ENCODE measurements at places on chromosomes 7 and 10. TPM values are rescaled to one million over a fixed set of nuclear protein-coding genes. Genes with fewer than 3 reads are reported as not detected.

The LLCFC1 gene
- polyA plus RNA-seq, result not detected

The CUZD1 gene
- polyA plus RNA-seq, result 0.96 TPM

DNA sequence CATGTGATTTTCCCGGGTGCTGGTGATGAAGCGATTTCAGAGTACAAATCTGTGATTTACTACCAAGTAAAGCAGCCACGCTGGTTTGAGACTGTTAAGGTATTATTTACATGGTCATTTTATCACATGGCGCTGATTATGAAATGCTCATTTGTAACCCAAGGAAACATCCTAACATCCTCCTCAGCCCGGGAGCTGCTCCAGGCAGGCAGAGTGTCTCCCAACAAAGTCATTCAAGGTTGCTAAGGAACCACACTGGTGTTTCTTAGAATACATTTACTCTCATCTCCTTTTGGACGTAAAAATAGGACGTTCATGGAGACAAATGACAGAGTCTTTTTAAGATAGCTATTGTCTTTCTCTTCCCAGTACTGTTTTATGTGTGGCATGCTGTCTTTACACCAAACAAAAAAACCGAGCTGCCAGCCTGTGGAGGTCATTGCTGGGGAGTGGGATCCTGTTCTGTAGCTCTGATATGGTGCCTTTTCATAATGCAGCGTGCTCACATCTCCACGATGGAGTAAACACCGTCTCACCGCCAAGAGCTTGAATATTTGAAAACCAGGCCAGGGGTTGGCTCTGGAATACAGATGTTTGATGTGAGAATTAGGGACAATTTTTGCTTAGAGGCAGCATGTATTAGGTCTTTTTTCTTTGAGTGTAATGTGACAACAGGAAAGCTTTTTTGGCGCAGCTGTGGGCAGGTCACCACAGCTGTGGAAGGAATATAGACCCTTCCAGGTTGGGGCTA lies 119.6 kb downstream of the DOCK1 start:
- DNase-seq, result no peak

DNA sequence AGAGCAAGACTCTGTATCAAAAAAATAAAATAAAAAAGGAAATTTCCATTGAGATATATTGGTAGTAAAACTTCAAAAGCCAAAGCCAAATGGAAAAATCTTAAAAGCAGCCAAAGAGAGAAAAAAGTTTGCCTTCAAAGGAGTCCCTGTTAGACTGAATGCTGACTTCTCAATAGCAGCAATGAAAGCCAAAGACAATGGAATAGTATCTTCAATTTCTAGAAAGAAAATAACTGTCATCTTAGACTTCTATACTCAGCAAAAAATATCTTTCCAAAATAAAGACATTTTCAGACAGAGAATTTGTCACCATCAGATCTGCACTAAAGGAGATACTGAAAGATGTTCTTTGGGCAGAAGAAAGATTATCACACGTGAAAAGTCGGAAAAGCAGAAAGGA lies 14.3 kb upstream of the OIT3 start:
- no peak for DNase-seq

- no peak for DNase-seq
These were observed 491.3 kb downstream of the RPS24 start for GRCh38 chr10:78524941-78525340.

GRCh38 chr7:156969972-156970420 lies 20.5 kb downstream of the NOM1 start:
- no peak for DNase-seq

GRCh38 chr10:117410557-117410956 lies 35.3 kb upstream of the PDZD8 start:
- DNase-seq, result no peak

DNA sequence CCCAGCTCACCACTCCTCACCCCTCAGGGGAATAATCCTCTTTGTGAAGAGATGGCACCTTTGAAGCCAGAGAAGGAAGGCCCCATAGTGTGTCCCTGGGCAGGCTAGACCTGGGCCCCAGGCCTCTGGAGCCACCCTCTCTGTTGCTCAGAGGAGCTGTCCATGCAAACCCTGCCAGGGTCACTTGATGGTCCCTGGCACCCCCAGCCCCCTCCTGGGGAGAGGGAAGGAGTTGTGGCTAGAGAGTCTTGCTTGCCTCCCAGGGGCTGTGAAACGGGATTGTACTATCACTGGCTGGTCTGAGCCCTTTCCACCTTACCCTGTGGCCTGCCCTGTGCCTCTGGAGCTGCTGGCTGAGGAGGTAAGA lies 5.8 kb downstream of the GHRHR start:
- no peak for DNase-seq

- no peak for DNase-seq
These were observed 5.2 kb upstream of the FAM180A start for GRCh38 chr7:135753616-135754413.

- no peak for DNase-seq
These were observed 48.4 kb downstream of the INPP5A start for GRCh38 chr10:132585732-132586722.

- no peak for DNase-seq
These were observed 50.1 kb downstream of the SEMA3A start for GRCh38 chr7:84144480-84144879.

DNA sequence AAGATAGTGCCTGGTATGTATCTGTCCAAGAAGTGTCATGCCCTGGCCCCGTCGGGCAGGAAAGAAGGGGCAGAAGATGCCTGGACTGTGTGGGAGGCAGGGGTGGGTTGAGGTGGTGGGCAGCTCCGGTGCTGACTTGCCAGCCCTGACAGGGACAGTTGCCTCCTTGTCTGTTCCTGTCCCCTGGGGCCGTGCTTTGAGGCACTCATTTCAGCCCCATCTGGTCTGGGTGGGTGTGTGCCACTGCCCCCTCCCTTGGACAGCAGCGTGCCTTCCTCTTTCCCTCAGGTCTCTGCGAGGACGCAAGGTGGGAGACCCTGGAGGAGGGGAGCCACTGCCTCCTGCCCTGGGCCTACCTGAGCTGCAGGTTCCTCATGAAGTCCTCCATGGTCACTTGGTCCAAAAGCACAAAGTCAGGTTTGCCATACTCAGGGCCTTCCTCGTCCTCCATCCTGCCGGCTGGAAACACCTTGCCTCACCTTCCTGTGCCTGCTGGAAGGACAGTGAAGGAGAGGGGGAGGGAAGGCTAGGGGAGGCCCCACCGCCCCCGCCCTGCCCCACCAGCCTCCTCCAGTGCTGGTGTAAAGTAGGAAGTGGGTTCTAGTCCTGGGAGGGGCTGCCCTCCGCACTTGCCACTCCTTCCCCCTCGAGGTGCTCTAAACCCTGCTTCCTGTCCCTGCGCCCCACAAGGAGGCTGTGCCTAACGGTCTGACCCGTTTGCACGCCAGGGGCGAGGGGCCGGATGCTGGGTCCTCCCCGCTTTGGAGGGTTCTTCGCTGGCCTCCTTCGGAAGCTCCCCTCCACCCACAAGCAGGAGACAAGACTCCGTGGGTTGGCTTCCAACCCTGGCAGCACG lies at the start of gene MYO1G:
Gene MYO1G, minus strand, starts transcription at position 505 of the 856 bp plus-strand sequence. Its CDS starts 54 bp downstream, at position 451.
- DNase-seq, result no peak

GRCh38 chr10:121313119-121313875 lies 284.9 kb downstream of the FGFR2 start:
- no peak for DNase-seq

DNA sequence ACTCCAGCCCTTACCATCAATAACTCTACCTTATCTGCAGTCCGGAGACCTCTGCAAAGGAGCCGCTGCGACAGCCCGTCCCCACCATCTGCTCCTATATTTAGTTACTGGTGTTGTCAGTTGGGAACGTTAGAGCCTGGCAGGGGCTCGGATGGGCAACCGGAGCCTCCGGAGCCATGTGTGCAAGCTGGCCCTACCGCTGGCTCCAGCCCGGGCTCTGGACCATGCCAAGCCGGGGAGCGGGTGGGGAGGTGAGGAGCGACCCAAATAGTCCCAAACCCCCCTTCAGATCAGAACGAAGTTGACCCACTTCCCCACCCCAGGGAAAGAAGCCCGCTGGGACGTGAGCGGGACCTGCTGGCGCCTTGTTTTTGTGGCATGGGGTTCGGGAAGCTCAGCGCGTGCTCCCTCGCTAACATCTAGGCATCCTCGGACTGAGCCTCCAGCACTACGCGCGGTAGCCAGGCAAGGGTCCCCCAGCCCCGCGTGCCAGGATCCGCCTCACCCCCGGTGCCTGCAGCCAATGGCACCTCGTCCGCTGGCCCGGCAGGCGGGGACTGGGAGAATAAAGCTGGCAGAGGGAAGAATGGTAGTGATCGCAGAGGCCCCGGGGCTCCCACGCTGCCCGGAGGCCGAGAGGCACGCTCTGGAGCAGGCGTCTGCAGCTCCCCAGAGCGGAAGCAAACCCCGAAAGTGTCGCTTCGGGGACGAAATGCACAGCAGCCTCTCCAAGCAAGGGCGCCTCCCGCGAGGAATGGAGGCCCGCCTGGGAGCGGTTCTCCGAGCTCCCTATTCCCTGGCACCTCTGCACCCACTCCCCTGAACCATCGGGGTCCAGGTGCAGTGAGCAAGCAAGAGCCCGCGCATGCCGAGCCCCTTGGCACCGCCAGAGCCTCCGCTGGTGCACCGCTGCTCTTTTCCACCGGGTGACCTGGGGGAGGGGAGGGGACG lies 679 bp downstream of the LRRC20 start:
- DNase-seq, result no peak

DNA sequence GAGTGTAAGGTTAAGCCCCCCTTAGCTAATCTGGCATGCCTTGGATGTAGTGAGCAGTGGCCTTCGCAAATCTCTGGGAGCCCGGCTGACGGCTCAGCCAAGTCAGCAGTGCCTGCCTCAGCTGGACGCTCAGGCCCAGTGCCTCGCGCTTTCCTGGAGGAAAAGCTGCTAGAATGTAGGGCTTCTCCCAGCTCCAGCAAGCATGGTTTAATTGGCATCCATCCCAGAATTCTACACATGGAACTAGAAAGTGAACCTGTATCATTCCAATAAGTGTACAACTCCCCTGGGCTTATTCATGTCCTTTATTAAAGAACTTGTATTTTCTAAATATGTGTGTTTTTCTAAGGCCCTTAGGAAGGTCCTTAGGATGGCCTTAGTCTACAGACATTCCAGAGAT lies 287.8 kb upstream of the SHH start:
- DNase-seq, result no peak

GRCh38 chr10:124765256-124765655 lies 21.1 kb upstream of the FAM53B start:
- no peak for DNase-seq
